A549 treated with ZK216348 at 1 μM for 4 hours (cell line): ENCODE measurements at places on chromosomes 5 and 9. TPM values are rescaled to one million over a fixed set of nuclear protein-coding genes. Genes with fewer than 3 reads are reported as not detected.

The RCL1 gene
- total RNA-seq, result 40.0 to 45.1 TPM (median 42.7 TPM) in 5 replicates

The GCNT4 gene
- 0.33 to 0.72 TPM (median 0.34 TPM) in 5 replicates for total RNA-seq

The MCC gene
- 0.22 to 0.38 TPM (median 0.37 TPM) in 5 replicates for total RNA-seq

The LRRC26 gene
- 0.39 to 2.0 TPM (median 1.6 TPM) in 5 replicates for total RNA-seq

The DNAJA1 gene
- 244 to 280 TPM (median 273 TPM) in 5 replicates for total RNA-seq

The DTWD2 gene
- total RNA-seq, result 0.87 to 1.9 TPM (median 1.5 TPM) in 5 replicates

The ACTBL2 gene
- total RNA-seq, result 0.09 to 0.12 TPM in 2 of 5 replicates, not detected in the others

The TAF11L11 gene
- total RNA-seq, result 0.18 to 0.24 TPM in 2 of 5 replicates, not detected in the others

The PCDHB16 gene
- 0.05 to 0.11 TPM (median 0.05 TPM) in 3 of 5 replicates, not detected in the others for total RNA-seq

The COL5A1 gene
- total RNA-seq, result 33.7 to 68.2 TPM (median 47.1 TPM) in 5 replicates

The PCDHGA4 gene
- 0.11 to 0.23 TPM (median 0.17 TPM) in 5 replicates for total RNA-seq

The RPL35 gene
- 2,441 to 3,262 TPM (median 2,630 TPM) in 5 replicates for total RNA-seq

The KIF4B gene
- not detected in 5 replicates for total RNA-seq

The CNTNAP3 gene
- total RNA-seq, result 7.4 to 12.7 TPM (median 9.9 TPM) in 5 replicates

The SLC25A2 gene
- total RNA-seq, result not detected in 5 replicates

The ADRA1B gene
- total RNA-seq, result 14.0 to 23.5 TPM (median 19.1 TPM) in 5 replicates
